Esophagus squamous epithelium (tissue), 5 donors: ENCODE measurements at places on chromosomes 5 and 9.

DNA sequence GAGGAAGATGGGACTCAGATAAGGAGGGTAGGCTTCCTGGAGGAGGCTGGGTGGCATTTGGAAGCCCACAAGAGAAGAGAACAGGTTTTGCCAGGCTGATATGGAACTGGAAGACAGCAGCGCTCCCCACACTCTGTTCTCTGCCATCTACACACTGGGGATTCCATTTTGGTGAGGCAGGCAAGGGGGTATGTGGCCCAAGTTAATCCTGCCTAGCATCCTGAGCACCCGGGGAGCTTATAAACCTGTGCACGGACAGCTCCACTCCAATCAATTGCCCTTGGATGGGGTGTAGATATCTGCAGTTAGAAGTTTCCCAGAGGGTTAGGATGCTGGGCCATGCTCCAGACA, 158.8 kb downstream of the MACROH2A1 start:
- DNase-seq, result no peak

DNA sequence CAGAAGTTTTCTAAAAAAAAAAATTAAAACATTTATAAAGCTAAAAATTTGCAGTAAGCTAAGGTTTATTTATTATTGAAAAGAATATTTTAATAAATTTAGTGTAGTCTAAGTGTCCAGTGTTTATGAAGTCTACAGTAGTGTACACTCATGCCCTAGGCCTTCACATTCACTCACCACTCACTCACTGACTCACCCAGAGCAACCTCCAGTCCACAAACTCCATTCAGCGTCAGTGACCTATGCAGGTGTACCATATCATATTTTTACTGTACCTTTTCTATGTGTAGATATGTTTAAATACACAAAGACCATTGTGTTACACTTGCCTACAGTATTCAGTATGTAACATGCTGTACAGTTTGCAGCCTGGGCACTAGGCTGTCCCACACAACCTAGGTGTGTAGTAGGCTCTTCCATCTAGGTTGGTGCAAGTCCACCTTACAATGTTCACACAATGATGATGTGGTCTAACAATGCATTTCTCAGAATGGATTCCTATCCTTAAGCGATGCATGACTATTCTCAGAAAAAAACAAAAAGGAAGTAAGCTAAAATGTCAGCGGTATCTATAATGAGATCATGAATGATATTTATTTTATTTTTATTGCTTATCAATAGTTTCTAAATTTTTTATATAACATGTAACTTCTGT, 336.7 kb downstream of the AGTPBP1 start:
- no peak for DNase-seq

- no peak for DNase-seq
Observed at GRCh38 chr5:173751266-173751600, 134.8 kb upstream of the BOD1 start.

DNA sequence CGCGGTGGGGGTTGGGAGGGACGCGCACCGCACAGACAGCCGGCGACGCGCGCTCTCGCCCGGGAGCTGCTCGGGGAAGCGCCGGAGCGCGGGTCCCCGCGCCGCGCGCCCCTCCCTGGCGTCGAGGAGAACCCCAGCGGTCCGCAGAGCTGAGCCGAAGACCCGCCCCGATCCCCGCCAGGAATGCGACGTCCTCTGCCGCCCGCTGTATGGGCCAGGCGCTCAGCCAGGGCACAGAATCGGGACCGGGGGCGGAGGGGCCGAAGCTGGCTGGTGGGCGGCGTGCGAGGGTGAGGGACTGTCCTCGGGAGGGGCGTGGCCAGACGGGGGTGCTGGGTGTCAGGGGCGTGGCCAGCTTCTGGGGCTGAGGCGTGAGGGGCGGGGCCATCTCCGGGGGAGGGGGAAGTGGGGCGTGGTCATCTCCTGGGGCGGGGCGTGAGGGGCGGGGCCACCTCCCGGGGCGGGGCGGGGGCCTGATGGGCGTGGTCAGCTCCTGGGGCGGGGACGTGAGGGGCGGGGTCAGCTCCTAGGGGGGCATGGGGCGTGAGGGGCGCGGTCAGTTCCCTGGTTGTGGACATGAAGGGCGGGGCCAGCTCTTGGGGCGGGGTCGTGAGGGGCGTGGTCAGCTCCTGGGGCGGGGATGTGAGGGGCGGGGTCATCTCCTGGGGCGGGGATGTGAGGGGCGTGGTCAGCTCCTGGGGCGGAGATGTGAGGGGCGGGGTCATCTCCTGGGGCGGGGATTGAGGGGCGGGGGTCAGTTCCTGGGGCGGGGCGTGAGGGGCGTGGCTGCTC, 965 bp downstream of the PTGDS start:
- DNase-seq, result no peak

- no peak for DNase-seq
Observed at GRCh38 chr5:4019009-4019769, 423.6 kb downstream of the IRX1 start.

DNA sequence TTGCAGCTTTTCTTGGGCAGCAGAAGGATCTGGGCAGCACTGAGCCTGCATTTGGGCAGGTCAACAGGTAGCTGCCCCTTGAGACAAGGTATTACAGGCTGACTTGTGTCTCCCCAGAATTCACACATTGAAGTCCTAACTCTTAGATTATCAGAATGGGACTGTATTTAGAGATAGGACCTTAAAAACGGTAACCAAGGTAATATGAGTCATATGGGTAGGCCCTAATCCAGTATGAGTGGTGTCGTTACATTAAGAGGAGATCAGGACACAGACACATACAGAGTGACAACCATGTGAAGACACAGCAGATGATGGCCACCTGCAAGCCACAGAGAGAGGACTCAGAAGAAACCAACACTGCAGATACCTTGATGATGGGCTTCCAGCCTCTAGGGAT, 3.2 kb downstream of the C1QTNF2 start:
- DNase-seq, result no peak

- DNase-seq, result no peak
Observed at GRCh38 chr5:177133853-177134696, 502 bp downstream of the NSD1 start.

DNA sequence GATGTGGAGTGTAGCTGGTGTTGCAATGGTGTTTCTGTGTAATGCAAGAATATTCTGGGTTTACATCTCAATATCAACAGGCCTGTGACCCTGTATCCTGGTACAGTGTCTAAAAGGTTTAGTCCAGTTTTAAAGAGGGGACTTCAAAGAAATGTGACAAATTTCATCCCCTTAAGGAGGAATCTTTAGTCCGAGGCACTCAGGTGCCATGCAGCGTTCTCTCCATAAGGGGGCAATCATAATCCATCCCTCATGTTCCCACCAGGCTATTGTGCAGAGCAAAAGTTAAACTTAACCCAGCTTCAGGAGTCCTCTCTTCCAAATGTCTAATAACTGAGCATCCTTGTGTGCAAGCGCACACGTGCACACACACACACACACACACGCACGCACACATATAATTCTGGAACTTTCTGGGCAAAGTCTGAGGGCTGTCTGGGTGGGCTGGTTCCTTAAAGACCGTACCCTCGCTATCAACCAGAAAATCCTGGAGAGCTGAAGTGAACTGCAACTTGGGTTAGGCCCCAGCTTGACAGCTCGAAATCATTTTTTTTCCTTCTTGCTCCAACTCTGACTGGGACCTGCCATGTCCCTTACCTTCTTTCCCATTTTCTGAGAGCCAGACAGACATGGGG, 46.0 kb downstream of the CRB2 start:
- no peak for DNase-seq

- DNase-seq, result no peak
Observed at GRCh38 chr9:99419070-99419469, 197.0 kb downstream of the SEC61B start.

DNA sequence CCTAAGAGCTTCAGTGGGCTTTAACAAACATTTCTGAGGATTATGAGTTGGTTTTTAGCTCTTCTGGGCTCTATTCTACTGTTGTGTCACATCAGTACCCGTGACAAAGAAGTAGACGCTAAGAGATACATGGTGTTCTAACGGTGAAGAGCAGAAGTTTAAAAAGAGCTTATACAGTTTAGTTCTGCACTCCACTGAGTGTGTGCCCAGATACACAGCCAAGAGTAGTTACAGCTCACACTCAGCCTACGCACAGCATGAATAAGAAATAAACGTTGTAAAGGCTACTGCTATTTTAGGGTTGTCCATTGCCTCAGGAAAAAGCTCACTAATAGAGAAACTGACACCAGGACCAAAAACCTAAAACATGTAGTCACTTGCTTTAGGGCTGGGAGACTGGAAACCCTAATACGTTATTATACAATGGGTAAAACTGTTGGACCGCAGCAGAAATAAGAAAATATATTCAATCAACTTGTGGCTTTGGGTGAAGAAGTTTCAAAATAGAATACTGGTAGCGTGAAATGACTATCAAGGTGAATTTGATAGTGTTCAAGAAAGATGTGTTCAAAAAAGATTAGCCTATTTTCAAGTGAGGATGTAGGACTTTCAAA, 34.7 kb downstream of the PSIP1 start:
- DNase-seq, result no peak

DNA sequence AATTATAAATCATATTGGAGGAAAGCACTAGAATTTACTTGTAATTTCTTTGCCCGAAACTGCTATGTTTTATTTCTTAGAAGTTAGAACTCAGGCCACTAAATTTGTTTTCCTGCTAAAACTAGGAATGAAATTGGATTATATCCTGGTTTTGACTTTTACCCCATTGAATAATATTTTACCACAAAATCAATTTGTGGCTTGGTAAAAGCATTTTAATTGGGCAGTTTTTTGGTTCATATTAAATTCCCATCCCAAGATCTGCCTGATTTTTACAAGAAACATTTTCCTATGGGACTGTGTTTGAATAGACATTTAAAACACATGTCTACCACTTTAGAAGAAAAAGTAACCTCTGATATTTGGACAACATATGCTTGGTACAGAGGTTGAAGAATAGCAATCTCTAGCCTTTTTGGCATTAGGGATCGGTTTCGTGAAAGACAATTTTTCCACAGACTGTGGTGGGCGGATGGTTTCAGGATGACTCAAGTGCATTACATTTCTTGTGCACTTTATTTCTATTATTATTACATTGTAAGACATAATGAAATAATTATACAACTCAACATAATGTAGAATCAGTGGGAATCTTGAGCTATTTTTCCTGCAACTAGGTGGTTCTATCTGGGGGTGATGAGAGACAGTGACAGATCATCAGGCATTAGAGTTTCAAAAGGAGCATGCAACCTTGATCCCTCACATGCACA, 565.6 kb downstream of the PRR16 start:
- no peak for DNase-seq

- DNase-seq, result no peak
Observed at GRCh38 chr9:123561046-123561445, 205.0 kb downstream of the CRB2 start.

DNA sequence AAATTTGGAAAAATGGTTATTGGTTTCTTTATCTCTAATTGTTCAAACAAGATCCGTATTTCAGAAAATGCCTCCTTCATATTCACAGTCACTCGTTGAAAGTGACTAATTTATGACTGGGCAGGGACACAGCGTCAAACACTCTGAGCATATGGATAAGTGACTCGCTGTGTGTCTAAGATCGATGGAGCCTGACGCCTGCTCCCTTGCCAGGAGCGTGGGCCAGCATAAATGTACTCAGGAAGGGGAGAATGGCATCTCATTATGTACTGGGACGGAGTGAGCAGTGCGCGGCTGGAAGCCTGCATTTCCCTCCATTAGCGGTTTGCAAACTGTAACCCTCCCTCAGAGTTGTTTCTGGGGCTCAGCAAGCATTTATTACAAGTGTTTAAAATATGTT, 79.8 kb upstream of the CAST start:
- DNase-seq, result no peak

DNA sequence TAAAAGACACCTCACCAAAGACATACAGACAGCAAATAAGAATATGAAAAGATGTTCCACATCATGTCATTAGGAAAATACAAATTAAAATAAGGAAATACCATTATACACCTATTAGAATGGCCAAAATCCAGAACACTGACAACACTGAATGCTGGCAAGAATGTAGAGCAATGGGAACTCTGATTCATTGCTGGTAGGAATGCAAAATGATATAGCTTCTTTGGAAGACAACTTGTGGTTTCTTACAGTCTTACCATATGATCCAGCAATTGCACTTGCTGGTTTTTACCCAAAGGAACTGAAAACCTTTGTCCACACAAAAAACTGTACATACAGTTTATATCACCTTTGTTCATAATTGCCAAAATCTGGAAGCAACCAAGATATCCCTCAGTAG, 6.5 kb downstream of the TMEM161B start:
- DNase-seq, result no peak

DNA sequence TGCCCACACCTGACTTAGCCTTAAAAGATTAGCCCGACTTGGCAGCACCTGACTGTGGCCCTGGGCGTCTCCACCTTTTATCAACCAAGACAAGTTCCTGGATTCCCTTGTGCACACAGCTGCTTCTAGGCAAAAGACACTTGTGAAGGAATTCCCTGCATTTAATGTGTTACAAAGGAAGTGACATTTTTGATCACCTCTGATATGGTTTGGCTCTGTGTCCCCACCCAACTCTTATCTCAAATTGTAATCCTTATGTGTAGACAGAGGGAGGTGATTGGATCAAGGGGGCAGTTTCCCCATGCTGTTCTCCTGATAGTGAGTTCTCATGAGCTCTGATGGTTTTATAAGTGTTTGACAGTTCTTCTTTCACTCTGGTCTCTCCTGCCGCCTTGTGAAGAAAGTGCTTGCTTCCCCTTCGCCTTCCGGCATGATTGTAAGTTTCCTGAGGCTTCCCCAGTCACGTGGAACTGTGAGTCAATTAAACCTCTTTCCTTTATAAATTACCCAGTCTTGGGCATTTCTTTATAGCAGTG, 2.6 kb upstream of the CPEB4 start:
- no peak for DNase-seq

DNA sequence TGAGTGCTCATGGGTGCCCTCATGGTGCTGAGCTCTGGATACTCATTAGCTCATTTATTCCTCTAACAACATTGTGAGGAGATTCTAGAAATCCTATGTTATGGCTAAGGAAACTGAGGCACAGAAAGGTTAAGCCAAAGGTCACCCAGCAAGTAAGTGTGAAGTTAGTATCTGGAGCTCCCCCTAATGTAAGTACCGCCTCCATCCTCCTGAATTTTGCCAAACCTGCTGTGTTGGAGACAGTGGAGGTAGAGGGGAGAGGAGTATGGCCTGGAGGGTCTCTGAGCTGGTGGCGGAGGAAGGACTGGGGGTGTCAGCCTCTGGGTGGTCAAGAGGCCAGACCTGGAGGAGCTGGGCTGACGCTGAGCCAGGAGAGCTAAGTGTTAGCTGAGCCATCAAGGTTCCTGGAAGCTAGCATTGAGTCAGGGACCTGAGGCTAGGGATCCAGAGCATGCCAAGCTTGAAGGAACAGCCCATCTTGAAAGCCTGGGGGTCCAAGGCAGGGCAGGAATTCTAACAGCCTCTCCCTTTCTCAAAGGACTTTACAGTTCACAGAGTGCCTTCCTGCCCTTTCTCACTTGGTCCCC, 114.8 kb downstream of the RGS3 start:
- DNase-seq, result no peak

- DNase-seq, result no peak
Observed at GRCh38 chr5:159698322-159698721, 218.0 kb upstream of the ADRA1B start.

- no peak for DNase-seq
Observed at GRCh38 chr5:133439859-133440258, 172.5 kb downstream of the FSTL4 start.

DNA sequence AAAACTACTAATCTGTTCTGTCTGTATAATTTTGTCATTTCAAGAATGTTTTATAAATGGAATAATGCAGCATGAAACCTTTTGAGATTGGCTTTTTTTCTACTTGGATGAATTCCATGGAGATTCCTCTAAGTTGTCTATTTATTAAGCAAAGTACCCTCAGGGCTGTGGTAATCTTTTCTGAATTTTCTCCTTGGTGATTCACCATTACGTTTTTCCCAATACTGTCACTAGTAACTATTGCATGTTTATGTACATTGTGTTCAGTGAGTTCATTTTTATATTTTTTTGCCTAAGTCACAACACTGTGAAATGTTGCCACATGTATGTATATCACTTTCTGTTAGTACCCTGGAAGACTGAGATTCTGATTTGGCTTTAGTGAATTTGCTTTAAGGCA, 177.0 kb upstream of the GRIN3A start:
- no peak for DNase-seq
